ENCODE measurements at places on chromosomes 12 and 14. TPM values are rescaled to one million over a fixed set of nuclear protein-coding genes. Genes with fewer than 3 reads are reported as not detected.

GRCh38 chr14:25942090-25942489, 655.7 kb downstream of the NOVA1 start:
- no peak overlapping the region for H3K27ac ChIP-seq
- H3K4me1 ChIP-seq, result no peaks in the 10 kb centered on the region
- no peaks in the 10 kb centered on the region for H3K27me3 ChIP-seq
- no peak for DNase-seq
- H3K36me3 ChIP-seq, result no peaks in the 10 kb centered on the region
- H3K4me3 ChIP-seq, result no peak overlapping the region

DNA sequence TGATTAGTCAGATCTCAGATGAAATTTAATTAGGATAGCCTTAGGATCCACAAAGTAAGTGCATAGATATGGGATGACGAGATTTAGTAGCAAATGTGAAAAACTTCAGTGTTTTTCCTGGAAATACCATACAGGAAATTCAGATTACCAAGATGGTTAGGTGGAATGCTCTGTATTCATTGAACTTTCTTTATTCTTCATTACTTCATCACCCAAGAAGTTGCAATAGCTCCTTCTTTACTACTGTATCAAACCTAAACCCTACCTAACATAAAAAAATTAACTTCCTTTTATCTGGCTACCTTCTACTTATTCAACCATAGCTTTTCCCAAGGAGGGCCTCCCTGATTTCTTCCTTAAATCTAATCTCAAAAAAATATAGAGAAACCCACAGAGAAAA, 100.4 kb downstream of the TTC6 start:
- H3K4me3 ChIP-seq, result no peak overlapping the region
- no peak for DNase-seq
- H3K27me3 ChIP-seq, result no peaks in the 10 kb centered on the region
- H3K27ac ChIP-seq, result no peak overlapping the region

The OASL gene
- 2.6 TPM for total RNA-seq

The CRACR2A gene
- total RNA-seq, result 18.0 TPM

Data from GM12878 (cell line).